ENCODE measurements at places on chromosomes 4 and X.

GRCh38 chrX:68980906-68981616 is 152.2 kb downstream of the EFNB1 start:
- DNase-seq: no peak

GRCh38 chr4:162700815-162701361 is 465.8 kb downstream of the NAF1 start:
- DNase-seq: no peak

- no peak for DNase-seq
Observed at GRCh38 chr4:173556398-173557131, 26.5 kb upstream of the HAND2 start.

DNA sequence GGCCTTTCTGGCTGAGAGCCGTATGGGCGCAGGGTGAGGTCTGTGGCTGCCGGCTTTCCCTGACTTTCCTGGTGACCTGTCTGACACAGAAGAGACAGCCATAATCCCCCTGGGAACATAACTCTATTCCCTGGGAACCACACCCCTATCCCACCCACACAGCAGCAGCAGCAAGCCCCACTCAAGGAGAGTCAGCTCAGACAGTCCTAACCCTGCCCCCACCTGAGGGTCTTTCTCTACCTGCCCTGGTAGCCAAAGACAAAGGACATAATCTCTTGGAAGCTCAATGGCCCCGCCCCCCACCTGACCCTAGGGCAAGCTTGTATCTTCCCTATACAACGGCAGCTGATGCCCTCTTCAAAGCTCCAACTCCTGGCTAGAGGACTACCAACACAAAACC is 74.6 kb downstream of the PABPC4L start:
- no peak for DNase-seq

- DNase-seq: no peak
Observed at GRCh38 chr4:3190549-3190948, 58.4 kb upstream of the MSANTD1 start.

DNA sequence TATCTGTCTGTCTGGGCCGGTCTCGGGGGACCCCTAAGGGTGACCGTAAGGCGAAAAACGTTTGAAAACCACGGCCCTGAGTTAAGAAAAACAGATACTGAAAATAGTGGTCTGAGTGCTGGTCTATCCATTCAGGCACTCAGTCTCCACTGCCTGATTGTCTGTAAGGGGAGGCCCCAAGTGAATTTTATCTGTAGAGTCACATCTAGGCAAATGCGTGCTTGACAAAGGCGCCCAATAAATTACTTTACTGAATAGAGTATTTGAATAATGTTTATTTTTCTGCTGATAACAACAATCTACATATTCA is 465 bp downstream of the HNRNPH2 start:
- DNase-seq: no peak

DNA sequence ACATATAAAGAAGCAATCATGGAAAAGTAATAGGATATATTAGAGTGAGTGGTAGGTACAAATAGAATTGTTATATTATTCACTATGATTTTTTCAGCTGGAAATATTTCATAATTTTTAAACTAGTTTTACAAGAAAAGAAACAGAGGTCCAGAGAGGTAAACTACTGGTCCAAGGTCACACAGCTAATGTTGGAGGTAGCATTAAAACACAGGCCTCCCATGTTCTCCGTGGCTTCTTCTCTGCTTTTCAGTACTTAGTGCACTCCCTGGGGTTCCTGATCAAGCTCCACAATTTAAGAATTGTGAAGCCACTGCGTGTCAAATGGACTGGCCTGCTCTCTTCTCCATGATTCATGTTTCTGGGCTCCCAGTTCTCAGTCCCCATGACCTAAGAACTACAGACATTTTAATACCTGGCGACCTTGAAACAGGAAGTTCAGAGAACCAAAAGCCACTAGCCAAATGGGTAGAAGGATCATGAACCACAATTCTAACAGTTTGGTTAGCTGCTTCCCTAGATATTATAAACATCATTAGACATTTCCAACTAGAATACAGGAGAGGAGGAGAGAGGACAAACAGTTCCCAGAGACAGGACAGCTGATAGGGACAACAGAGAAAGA is 172.0 kb upstream of the KLF3 start:
- no peak for DNase-seq

GRCh38 chrX:134650701-134651100 is 7.6 kb downstream of the PLAC1 start:
- DNase-seq: no peak

DNA sequence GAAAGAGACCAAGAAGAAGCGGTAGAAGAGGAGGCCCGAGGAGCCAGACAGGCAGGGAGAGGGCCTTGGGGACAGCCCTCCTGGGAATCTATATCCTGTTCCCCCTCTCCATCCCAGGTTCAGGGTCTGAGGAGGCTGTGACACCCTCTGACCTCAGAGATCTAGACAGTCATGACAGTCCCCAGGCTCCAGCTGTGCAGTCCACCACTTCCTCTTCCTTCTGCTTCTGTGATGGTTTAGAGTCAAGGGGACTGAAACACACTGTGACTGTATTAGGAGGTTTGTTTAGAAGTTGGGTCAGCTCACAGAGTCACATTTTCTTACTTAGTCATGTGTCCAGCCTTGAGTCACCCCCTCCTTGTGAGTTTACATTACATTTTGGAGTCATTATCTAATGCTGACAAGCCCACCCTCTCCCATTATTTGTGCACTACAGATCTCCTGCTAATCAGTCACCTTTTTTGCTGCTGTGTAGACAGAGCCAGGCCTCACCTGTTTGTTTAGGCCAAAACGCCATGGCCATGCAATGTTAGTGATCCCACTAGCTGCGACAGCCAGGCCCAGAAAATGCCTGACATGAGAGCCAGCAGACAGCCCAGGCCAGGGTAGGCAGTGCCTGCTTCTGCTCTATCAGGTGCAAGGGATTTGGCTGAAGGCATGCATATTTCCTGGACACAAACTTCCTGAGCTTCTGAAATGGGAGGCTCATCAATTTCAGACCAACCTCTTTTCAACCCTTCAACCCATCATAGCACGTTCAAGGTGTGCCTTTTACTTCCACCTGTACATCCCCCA is 26.0 kb downstream of the MANBA start:
- DNase-seq: no peak

- DNase-seq: no peak
Observed at GRCh38 chr4:145613566-145614232, 5.5 kb upstream of the MMAA start.

GRCh38 chrX:34404386-34405070 is 252.6 kb downstream of the TMEM47 start:
- no peak for DNase-seq

DNA sequence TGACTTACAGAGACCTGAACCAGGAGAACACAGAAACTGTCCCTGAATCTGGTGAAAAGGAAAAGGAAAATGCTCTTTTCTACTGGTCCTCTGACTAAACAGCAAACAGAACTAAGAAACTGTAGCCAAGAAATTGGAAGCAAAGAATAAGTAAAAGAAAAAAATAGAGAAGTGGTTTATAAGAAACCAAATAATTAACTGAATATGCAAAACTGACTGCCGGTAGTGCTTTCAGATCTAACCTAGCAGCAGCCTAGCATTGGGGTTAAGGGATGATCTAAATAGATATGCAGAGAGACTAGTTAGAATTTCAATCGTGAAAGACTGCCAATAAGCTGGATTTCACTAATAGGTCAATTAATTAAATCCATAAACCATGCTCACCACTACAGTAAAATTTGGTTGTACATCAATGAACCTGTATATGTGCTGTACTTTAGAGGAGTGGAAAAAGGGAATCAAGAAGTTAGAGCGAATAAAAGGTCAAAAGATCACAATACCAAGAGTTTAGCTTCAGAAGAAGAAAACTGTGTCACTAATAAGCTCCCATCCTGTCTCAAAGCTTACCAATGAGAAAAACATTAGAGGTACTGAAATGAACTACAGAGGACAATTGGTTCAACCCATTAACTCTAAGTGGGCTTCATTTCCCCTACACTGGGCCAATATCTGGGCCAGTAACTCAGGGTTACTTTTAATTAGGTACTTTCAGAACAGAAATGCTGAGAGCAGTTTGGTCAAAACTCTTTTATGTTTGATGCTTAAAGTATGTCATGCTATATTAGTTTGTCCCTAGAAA is 53.6 kb downstream of the KLHL13 start:
- DNase-seq: no peak

- no peak for DNase-seq
Observed at GRCh38 chrX:74531081-74531480, 83.3 kb downstream of the RLIM start.

- DNase-seq: no peak
Observed at GRCh38 chr4:96316776-96317175, 476.9 kb downstream of the PDHA2 start.

DNA sequence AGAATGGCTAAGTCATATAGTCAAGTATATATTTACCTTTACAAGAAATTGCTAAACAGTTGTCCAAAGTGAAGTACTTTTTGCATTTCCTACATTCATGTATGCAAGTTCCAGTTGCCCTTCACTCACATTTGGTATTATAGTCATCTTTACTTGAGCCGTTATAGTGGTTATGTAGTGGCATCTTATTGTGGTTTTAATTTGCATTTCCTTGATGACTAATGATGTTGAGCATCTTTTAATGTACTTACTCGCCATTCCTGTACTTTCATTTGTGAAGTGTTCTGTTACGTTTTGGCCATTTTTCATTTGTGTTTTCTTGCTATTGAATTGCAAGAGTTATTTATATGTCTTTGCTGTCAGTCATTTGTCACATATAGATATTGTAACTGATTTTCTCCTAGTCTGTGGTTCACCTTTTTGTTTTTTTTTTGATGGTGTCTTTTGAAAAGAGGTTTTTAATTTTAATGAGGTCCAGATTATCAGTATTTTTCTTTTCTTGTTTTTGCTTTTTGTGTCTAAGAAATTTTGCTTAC is 27.6 kb downstream of the ARFIP1 start:
- no peak for DNase-seq

- no peak for DNase-seq
Observed at GRCh38 chr4:20431543-20431951, 179.8 kb downstream of the SLIT2 start.

DNA sequence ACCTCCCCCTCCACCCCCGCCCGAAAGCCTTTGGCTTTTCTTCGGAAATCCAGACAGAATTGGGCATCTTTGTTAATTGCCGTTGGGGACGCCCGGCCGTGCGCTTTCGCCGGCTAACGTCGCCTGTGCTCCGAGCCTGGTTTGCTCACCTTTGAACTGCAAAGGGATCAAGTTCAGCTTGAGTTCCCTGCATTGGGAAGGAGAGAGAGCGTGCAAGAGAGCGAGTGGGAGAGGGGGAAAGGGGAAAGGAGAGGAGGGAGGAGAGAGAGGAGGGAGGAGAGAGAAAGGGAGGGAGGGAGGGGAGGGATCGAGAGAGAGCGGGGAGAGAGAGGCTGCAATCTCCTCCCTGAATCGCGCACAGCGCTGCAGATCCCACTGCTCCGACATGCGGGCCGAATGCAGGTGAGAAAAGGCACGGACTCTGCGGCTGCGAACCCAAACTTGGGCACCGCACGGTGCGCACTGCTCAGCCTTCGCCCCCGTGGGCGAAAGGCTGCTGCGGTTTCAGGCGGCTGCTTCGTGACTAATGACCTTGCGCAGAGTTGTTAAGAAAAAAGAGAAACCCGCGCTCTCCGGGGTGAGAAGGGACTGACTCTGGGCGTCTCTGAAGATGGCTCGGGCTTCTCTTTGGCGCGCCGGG is at the start of gene PCDH7:
TSS of gene PCDH7 (plus strand) at position 349 of the 640 bp plus-strand sequence. CDS start 1,054 bp downstream, outside the sequence.
- no peak for DNase-seq

GRCh38 chr4:175813204-175813603 is 1.1 kb upstream of the GPM6A start:
- DNase-seq: no peak

GRCh38 chrX:80573275-80573674 is 153.0 kb downstream of the TENT5D start:
- no peak for DNase-seq

DNA sequence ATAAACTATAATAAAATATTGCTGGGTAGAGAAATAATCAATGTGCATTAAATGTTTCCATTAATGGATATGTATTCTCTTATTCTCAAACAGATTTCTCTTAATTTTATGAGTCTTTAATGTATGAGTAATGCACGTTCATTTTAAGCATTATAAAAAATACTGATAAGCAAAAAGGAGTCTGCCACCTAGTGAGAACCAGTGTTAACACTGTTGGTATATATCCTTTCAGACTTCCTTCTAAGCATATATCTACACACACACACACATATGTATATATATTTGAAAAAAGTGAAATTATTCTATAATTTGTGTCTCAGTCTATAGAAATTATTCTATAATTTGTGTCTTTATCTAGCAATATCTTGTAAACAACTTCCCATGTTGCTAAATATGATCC is 49.9 kb upstream of the MTMR1 start:
- no peak for DNase-seq

DNA sequence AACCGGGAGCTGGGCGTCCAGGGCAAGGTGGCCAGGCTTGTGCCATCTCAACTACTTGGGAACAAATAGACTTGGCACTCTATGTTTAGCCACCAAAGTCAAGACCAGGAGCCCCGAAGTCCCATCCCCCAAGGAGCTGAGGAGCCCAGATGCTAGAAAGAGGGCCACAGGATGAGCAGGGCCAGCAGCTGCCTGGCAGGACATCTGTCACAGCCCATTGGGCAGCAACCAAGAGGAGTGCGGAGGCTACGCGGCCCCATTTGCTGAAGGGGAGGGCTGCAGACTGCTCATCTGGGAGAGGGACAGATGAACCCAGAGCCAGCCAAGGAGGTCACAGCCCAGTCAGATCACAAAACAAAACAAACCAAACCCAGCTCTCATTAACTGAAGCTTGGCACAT is 22.9 kb upstream of the SOWAHD start:
- DNase-seq: no peak

DNA sequence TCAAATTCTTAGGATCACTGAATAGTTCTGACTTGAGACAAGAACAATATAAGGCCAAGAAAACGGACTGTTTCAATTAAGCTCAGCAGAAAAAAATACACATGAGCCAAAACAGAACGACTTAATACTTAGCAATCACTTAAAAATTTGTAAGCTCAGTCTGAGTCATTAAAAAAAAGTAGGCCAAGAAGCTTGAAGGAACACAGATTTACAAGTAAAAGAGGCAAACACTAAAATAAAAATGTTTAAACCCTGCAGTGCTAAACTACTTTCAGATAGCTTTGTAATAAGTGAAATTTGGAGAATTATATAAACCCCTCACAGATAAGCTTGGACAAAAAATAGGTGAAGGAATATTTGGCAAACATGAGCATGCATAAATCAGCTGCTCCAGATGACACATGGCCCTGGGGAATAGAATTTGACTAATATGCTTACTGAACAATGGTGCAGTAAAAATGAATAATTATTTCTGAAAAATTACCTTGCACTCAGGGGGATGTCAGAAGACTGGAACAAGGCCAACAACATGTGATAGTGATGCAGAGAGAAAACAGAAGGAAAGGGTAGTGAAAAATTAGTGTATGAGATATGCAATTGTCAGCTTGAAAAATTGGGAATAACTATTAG is 49.6 kb downstream of the LNX1 start:
- no peak for DNase-seq

DNA sequence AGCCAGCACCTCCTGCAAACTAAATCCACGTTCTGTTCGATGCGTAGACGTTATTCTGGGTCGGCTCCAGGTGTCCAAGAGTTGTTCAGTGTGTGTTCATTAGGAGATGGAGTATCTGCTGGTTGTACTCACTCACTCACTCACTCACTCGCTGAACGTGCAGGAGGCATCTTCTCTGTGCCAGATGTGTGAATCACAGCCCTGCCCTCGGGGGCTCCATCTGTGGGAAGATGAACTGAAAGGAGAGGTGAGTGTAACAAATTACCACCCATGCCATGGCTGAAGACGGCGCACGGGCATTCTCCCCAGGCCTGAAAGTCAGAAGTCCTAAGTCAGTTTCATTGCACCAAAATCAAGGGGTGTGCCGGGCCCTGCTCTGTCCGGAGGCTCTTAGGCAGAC is 16.1 kb downstream of the NSG1 start:
- DNase-seq: no peak

All from lower leg skin (tissue), 4 donors.